ENCODE measurements at places on chromosomes 12 and 14. TPM values are rescaled to one million over a fixed set of nuclear protein-coding genes. Genes with fewer than 3 reads are reported as not detected.

Gene CPM
- 19.8 TPM for total RNA-seq

Gene SLCO1B1
- total RNA-seq: not detected

Gene OTUB2
- total RNA-seq: 0.73 TPM

Gene ATF1
- total RNA-seq: 28.7 TPM

Gene FICD
- total RNA-seq: 2.9 TPM

Gene MYH6
- not detected for total RNA-seq

Gene AQP2
- total RNA-seq: not detected

Gene GXYLT1
- total RNA-seq: 9.6 TPM

Gene INHBC
- total RNA-seq: under 0.01 TPM

Gene ZBTB39
- total RNA-seq: 5.7 TPM

Gene KCNC2
- not detected for total RNA-seq

Gene PIK3C2G
- not detected for total RNA-seq

Gene MMP17
- total RNA-seq: 11.0 TPM

Gene EPS8
- 183 TPM for total RNA-seq

Gene ADAM21
- total RNA-seq: 0.39 TPM

Gene WDR20
- 11.0 TPM for total RNA-seq

Gene TRHDE
- total RNA-seq: 0.39 TPM

Gene SLC38A4
- total RNA-seq: under 0.01 TPM

Gene NTN4
- 26.1 TPM for total RNA-seq

Gene TAS2R14
- 3.7 TPM for total RNA-seq

Gene RNF212B
- total RNA-seq: not detected

Gene ABCD2
- under 0.01 TPM for total RNA-seq

Gene AACS
- total RNA-seq: 31.2 TPM

Gene ITPR2
- 11.3 TPM for total RNA-seq

Measured in subcutaneous preadipocyte (primary cell).